Naive thymus-derived CD8-positive, alpha-beta T cell (primary cell): ENCODE measurements at places on chromosomes 1 and 21.

DNA sequence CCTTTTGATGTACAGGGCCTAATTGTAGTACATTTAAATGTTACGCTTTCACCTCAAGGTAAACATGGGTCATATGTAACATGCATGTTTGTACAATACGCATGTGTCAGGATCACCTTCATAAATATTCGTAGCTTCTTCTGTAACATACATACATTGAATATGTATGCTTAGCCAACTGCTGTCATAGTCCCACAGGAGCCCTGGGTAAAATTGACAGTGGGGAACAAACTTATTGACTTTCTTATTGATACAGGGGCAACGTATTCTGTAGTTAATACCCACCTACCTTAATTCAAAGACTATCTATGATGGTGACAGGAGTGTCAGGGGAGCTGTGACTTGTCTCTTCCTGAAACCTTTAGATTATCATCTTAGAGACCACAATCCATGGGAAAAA is 3.7 kb upstream of the REN start:
- DNase-seq: no peak

DNA sequence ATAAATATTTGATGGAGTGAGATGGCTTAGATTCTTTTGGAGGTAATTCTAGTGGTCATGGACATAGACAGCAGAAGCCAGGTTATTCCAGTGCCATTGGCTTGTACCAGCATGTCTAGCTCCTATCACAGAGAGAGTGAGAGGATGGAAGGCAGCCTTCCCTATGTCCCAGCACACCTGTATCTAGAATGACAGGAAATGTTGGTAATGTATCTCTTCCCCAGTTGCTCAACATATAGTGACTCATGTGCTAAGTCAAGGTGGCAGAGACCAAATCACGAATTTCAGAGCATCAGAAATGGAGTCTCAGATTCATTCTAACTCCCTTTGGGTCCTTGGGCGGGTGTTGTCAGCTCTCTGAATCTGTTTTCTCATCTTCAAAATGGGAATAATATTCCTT is 28.4 kb downstream of the METTL13 start:
- DNase-seq: no peak

DNA sequence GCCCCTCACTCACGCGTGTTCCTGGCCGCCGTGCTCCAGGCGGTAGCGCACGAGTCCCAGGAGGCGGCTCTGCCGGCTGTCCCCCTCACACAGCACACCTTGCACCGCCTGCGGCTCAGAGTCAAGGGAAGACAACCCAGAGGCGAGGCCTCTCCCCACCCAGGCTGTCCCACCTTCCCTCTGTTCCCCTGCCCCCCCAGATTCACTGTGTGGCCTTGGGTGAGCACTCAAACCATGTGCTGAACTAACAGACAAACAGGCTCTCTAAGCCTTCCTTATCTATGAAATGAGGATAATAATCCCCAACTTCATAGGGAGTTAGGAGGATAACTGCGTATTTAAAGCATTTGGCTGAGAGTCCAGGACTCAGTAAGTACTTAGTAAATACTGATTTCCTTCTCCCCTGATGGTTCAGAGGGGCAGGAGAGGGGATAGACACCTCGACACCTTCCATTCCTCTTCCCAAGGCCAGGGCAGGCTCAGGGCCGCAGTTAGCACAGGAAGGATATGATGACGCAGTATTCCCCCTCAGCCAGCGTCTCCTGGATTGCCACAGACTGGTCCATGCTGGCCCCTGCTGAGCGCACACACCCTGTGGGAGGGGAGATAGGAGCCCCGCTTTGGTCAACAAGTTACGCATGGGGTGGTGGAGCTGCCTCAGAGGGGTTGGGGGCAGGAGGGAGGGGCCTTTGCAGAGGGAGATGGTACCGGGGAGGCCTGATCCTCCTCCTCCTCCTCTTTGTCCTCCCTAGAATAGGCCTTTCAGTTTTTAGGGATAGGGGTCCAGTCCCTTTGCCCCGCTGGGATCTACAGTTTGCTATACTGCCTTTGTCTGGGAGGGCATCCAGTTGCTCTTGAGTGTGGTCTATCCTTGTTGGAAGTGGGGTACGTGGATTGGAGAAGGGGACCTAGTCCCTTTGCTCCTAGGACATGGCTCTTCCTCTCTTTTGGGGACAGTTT is 830 bp downstream of the INPP5B start:
- DNase-seq: no peak

DNA sequence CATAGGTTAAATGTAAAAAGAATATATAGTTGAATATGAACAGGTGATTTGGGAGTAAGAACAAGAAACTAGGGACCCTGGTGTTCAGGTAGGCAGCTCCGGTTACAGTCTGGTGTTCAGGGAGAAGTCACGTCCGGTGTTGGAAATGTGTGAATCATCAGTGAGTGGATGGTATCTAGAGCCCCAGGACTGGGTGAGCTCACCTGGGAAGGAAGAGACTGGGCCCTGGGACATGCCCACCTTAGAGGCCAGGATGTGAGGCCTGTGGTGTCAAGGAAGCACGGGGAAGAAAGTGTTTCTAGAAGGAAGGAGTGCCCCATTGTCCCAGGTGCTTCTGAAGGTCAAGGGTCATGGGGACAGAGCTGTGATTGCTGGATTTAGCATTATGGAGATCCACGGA is 1.5 kb upstream of the GJB3 start:
- no peak for DNase-seq

GRCh38 chr1:41618066-41618825 is 133.8 kb upstream of the EDN2 start:
- DNase-seq: no peak

GRCh38 chr21:29236201-29236600 is 62.5 kb upstream of the BACH1 start:
- DNase-seq: no peak

DNA sequence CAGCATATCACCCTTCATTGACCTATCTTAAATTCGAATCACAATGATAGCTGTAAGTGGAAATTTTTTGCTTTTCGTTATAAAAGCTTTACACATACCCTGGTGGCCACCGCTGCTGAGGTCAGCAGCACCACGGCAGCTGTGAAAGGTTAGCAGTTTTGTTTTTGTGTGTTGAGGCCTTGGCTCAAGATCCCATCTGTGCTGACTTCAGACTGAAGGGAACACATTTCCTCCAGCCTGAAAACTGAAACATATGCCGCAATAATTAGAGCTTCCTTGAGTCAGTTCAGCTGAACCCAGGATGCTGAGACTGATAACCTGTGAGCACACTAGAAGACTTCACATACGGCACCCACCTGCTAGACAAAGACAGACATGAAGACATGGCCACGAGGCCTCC is 103.0 kb downstream of the SMYD3 start:
- DNase-seq: no peak

DNA sequence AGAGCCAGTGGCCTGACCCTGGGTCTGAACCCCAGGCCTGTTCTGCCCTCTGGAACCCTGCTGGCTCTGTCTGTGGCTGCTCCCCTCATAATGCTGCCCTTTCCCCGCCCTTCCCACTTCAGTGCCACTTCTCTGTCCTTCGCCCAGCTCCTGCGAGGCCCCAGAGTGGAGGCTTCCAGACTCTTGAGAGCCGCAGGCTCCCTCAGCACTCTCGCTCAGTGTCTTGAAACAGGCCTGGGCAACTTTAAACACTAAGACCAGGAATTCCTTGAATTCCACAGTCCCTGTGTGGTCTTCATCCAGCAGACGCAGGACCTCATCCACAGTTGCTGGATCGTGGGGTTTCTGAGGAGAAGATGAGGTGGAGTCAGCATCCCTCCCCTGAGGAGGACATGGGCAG is 3.5 kb downstream of the CRNN start:
- DNase-seq: no peak

GRCh38 chr1:44068442-44068921 is 37.2 kb upstream of the SLC6A9 start:
- DNase-seq: no peak

GRCh38 chr1:44174630-44175029 is 33.2 kb upstream of the KLF18 start:
- DNase-seq: no peak

DNA sequence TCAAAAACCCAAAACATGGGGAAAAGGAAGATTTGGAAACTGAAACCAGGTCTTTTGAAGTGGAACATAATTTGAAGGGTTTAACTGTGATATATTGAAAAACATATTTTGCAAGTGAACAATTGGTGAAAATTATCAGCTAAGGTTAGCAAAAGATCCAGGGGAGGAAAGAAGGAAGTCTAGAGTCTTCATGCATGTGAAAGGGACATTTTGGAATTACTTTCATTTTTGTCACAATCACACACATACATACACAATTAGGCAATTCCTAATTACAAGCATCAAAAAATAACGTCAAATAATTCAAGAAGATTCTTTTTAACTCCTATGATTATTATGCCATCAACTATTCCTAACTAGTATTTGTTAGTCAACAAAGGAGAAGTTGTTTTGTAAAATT is 64.7 kb upstream of the NFIA start:
- no peak for DNase-seq

GRCh38 chr21:23138797-23139196 is 2140.6 kb downstream of the NCAM2 start:
- DNase-seq: no peak

DNA sequence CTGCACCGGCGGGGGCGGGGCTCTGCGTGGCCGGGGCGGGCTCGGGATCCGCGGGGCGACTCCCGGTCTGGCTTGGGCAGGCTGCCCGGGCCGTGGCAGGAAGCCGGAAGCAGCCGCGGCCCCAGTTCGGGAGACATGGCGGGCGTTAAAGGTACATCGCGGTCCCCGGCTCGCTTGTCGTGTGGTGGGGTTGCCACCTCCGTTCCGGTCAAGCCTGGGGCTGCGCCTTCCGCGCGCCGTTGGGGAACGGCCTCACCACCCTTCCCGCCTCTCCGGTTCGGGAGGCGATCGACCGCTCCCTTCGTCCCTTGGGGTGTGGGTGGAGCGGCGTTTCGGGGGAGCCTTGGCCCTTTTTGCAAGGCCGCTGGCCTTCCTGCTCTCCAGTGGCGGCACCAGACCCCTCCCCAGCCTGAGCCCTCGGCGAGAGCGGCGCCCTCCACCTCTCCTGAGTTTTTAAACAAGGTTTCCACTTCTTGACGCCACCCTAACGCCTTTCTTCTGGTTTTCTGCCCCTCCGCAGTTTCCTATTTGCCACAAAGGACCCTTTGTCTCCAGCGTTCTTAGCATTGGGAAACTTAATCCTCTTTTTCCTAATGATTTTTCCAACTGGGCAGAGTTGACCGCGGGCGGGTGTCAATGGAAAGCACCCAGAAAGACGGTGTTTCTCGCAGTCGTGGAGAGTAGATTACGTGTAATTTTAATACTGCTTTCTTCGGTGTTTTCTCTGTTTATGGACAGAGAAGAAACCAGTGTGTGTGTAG is at the start of the genes LEPR and LEPROT:
Gene LEPR, plus strand, starts transcription at position 79 of the 761 bp plus-strand sequence. CDS start 144,898 bp downstream, outside the sequence.
Gene LEPROT, plus strand, starts transcription at position 79 of the 761 bp plus-strand sequence. Its CDS starts 57 bp downstream, at position 136.
- no peak for DNase-seq

DNA sequence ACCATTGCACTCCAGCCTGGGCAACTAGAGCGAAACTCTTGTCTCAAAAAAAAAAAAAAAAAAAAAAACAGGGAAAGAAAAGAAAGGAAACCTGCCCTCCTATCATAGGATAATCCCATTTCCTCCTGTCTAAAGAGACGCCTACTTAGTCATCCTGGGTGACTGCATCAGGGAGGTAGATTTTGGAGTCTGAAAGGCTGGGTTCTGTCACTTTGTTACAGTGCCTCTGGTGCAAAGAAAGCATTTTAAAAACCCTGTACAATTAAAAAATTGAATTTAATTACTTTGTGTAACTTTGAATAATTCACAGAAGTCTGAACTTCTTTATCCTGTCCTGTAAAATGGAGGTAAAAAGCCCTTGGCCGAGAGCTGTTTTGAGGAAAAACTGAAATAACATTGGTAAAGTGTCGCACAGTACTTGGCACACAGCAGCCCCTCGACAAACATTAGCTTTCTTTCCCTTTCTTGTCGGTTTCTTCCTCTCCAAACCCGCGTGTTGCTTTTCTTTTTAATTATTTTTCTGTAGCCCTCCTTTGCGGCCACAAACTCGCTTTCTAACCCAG is 657 bp upstream of the HDAC1 start:
- no peak for DNase-seq

DNA sequence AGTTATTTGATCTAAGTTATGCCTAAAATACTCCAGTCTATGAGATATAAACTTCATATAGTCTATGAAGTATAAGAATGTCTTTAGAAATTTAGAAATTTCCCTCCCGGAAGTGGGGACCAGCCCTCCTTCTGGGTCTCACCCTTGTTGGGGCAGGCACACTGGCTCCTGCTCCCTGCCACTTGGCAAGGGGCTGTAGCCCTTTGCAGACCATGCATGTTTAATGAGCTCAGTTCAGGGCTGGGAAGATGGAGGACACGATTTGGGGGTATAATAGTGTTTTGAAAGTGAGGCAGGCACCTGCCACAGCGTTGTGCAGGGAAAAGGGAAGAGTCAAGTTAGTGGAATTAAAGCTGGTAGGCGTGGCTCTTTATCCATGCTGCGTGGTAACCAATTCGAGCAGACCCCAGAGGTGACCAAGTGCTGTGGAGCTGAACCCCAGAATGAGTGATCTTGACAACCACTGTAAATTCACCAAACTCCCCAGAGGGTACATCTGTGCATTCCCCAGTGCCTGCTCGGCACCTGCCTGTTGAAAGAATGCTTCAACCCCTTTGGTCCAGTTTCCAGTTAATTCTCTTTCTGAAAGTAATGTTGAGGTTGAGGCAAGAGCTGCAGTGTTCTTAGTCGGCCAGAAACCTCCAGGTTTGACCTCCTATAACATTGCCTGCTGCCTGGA is 79.6 kb downstream of the DOP1B start:
- DNase-seq: no peak

GRCh38 chr21:39094087-39094780 is 89.0 kb downstream of the PSMG1 start:
- DNase-seq: no peak

- no peak for DNase-seq
Measured at GRCh38 chr1:20555025-20555757, 2.8 kb downstream of the FAM43B start.

GRCh38 chr1:197770243-197770642 is 5.0 kb downstream of the DENND1B start:
- no peak for DNase-seq

- DNase-seq: no peak
Measured at GRCh38 chr1:29856340-29857114, 620.2 kb downstream of the PTPRU start.

GRCh38 chr21:45774291-45774690 is 130.8 kb downstream of the PCBP3 start:
- DNase-seq: no peak

DNA sequence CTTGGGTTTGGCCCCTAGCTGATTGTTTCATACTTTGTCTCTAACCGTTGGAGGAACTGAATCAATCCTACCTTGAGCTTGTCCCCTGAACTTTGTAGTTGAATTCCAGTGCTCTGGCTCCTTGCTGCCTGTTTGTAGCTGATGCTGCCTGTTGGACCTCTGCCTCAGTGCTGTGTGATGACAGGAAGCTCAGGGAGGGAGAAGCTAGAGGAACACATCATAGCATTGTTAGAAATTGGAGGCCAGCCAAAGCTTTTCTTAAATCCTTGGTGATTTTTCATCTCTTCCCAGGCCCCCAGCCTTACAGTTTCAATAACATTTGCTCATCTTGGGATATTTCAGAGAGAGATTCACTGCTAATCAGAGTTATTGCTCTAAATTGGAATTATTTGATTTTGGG is 34.0 kb downstream of the MACF1 start:
- DNase-seq: no peak
